ENCODE measurements at places on chromosomes 12 and 14. TPM values are rescaled to one million over a fixed set of nuclear protein-coding genes. Genes with fewer than 3 reads are reported as not detected.

DNA sequence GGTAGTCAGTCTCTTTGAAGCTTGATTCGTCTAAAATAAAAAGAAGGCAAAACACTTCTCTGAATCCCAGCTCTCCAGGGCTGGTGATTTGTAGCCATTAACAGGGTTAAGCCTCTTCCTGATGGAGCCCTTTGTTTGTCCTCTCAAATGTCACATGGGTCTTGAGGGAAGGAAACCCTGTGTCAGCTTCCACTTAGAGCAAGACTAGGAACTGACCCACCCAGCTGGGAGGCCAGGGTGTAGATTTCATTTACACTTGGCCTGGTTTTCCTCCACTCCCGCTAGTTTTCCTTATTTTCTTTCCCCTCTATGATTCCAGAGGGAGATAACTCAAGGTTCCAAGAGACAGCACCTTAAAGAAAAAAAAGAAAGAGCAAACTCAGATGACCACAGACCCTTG, 230.5 kb upstream of the EGLN3 start:
- no peaks in the 10 kb centered on the region for H3K27me3 ChIP-seq
- no peaks in the 10 kb centered on the region for H3K36me3 ChIP-seq
- no peak overlapping the region for H3K4me3 ChIP-seq

GRCh38 chr14:61145034-61145902, 135.9 kb downstream of the TMEM30B start:
- no peaks in the 10 kb centered on the region for H3K27me3 ChIP-seq
- no peak overlapping the region for H3K4me3 ChIP-seq
- peak overlapping the region; percentile 30 for H3K27ac ChIP-seq
- no peaks in the 10 kb centered on the region for H3K36me3 ChIP-seq

GRCh38 chr14:65476942-65477318, 64.4 kb downstream of the FUT8 start:
- H3K4me1 ChIP-seq = no peaks in the 10 kb centered on the region
- H3K36me3 ChIP-seq = no peaks in the 10 kb centered on the region
- H3K27me3 ChIP-seq = no peaks in the 10 kb centered on the region
- H3K4me3 ChIP-seq = no peak overlapping the region

GRCh38 chr14:90137807-90138206, 76.0 kb downstream of the KCNK13 start:
- H3K27me3 ChIP-seq = no peaks in the 10 kb centered on the region
- no peak overlapping the region for H3K27ac ChIP-seq
- no peak overlapping the region for H3K4me3 ChIP-seq
- H3K4me1 ChIP-seq = no peaks in the 10 kb centered on the region
- DNase-seq = no peak

DNA sequence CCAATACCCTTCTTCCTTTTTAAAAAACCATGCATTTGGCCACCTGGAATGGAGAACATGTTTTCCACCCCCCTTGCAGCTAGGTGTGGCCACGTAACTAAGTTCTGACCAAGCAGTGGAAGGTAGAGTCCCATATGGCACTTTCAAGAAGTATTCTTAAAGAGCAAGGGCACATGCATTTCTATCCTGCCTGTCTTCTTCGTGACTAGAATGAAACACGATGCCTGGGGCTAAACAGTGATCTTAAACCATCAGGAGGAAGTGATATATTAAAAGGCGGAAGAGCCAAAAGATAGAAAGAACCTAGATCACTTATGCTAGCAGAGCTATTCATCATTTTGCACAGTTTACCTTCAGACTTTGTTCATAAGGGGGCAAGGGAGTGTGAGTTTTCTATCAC, 16.0 kb upstream of the DDX11 start:
- H3K4me1 ChIP-seq = no peaks in the 10 kb centered on the region
- no peak overlapping the region for H3K4me3 ChIP-seq
- H3K27ac ChIP-seq = no peak overlapping the region
- no peaks in the 10 kb centered on the region for H3K27me3 ChIP-seq
- no peaks in the 10 kb centered on the region for H3K36me3 ChIP-seq

DNA sequence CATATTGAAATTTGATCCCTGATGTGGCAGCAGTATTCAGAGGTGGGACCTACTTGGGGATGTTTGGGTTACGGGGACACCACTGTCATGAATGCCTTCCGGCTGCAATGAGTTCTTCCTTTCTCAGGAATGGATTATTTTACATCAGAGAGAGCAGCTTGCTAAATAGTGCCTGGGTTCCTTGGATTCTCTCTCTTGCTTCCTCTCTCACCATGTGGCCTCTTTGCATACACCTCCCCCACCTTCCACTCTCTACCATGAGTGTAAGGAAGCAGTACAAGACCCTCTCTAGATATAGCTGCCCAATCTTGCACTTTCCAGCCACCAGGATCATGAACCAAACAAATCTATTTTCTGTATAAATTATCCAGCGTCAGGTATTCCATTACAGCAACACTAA, 15.4 kb upstream of the SCAF11 start:
- H3K36me3 ChIP-seq = no peaks in the 10 kb centered on the region
- H3K4me1 ChIP-seq = no peaks in the 10 kb centered on the region
- H3K27me3 ChIP-seq = no peaks in the 10 kb centered on the region
- H3K27ac ChIP-seq = no peak overlapping the region
- no peak overlapping the region for H3K4me3 ChIP-seq

TULP3 gene
- 16.3 TPM for total RNA-seq

DNA sequence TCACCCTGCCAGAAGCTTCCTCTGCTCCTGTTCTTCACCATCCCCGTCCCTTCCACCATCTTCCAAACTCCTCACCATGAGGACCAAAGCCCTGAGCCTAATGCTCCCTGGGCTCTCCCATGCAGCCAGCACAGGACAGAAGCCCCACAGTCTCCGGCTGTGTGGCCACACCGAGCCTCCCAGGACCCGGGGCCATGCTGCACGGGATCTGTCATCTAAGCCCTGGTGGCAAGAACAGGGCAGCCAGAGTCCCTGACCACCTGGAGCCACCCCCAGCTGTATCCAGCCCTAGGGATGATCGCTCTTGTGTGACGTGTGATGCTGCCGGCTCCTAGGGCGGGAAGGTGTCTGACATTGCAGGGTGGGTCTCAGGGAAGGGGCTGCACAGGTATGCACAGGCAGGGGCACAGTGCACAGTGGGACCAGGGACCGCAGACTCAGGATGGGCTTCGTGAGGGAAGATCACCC, 8.1 kb downstream of the TMEM179 start:
- H3K27me3 ChIP-seq = peaks cover 26% of the 10 kb centered on the region
- H3K4me3 ChIP-seq = no peak overlapping the region
- no peaks in the 10 kb centered on the region for H3K4me1 ChIP-seq
- DNase-seq = peak; percentile 43

TAS2R9 gene
- total RNA-seq = not detected

POTEG gene
- not detected for total RNA-seq

PLEK2 gene
- 2.5 TPM for total RNA-seq

GRCh38 chr14:100887728-100888335, 15.7 kb downstream of the RTL1 start:
- H3K36me3 ChIP-seq = no peaks in the 10 kb centered on the region
- no peak overlapping the region for H3K27ac ChIP-seq
- no peak overlapping the region for H3K4me3 ChIP-seq
- DNase-seq = no peak

DNA sequence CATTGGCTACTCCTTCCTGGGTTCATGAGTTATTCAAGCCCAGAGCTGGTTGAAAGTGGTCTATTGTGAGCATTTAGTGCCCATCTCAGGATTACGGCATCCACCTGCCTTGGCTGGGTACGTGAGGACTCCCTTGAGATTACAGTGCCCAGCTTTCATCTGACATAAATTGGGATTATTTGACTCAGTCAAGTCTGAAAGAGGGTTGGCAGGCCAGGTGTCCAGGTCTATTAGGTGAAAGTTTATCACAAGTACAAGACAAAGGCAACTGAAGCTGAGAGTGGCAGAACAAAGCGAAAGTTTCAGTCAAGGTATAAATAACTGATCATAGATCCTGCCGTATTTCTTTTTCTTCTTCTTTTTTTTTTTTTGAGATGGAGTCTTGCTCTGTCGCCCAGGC, 84.6 kb upstream of the ATF7IP start:
- DNase-seq = no peak
- H3K27ac ChIP-seq = no peak overlapping the region

DNA sequence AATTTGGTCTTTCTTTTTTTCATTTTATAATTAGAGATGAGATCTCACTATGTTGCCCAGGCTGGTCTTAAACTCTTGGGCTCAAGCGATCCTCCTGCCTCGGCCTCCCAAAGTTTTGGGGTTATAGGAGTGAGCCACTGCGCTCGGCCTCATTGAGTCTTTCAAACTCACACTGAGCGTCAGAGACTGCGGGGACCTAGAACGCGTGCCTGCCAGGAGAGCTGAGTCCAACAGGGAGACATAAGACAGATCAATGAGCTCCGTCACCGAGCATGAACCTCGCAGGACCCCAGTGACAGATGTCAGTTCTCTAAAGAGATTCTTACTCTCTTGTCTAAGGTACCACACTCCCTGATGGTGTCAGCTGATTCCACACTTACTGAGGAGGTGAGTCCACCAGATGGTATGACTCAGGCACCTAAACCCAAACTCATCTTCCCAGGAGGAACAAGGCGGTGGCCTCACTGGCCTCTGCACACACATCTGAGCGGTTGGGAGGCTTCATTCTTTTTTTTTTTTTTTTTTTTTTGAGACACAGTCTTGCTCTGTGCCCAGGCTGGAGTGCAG, 58.9 kb downstream of the CCDC88C start:
- DNase-seq = no peak
- H3K4me3 ChIP-seq = no peak overlapping the region
- no peak overlapping the region for H3K27ac ChIP-seq
- no peaks in the 10 kb centered on the region for H3K36me3 ChIP-seq
- H3K4me1 ChIP-seq = peaks cover 22% of the 10 kb centered on the region

P2RX2 gene
- total RNA-seq = 0.55 TPM

DNA sequence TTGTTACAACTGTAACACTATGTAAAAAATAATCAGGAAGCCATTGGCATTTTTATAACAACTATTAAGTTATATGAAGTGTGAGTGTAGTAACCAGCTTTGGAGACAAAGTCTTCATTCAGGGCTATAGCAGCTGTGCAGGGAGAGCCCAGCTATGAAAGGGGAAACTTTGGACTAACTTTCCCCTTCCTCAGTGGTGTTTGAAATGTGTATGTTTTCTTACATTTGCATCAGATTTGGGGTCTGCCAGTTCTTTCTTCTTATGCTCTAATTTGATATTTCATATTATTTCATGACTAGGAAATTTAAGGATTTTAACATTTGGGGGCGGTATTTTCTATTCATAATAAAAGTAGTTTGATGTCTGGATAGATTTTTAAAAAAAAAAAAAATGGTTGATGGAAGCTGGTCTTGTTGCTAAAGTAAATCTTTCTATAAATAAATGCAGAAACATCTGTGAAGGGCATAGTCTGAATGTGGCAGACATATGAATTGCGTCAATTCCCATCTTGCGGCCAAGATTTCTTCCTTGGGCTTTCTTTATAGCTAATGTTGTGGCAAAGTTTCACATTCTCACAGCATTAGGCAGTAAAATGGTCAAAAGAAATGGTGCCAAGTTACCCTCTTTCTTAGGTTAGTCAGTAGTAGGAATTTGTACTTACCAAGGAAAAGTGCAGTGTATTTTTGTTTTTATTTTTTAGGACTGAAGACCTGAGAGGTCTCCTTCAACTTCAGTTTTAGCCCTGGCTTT, 35.6 kb downstream of the RASSF8 start:
- peak overlapping the region; percentile 18 for H3K27ac ChIP-seq
- no peaks in the 10 kb centered on the region for H3K36me3 ChIP-seq

- H3K4me3 ChIP-seq = no peak overlapping the region
- no peaks in the 10 kb centered on the region for H3K4me1 ChIP-seq
- no peak overlapping the region for H3K27ac ChIP-seq
- no peaks in the 10 kb centered on the region for H3K36me3 ChIP-seq
These were observed 932.6 kb upstream of the TMEM132C start for GRCh38 chr12:127334365-127334764.

DNA sequence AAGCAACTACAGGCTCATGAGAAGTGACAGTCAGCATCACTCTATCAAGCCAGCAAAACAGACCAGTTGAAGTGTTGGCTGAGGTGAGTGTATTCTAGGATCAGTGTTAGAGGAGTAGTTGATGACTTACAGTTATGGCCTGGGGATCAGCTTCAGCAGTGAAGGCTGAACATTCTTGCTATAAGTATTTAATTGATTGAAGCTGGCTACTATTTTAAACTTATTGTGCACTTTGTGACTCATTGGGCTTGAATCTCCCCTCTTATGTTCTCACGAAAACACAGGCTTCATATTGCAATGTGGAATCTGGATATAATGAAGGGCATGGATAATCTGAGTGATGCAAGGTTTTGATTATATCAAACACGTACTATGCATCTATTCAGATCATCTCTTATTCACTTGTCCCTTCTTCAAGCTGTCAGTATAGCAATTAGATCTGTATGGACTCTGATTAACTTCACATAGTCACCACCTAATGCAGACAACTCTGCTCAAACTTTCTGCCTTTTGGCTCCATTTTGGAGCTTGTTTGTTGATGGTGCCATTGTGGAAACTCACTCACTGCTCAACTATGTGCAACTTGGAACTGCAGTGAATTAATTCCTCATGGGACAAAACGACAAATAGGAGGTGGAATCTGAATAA, 309.2 kb downstream of the SLC16A7 start:
- no peaks in the 10 kb centered on the region for H3K4me1 ChIP-seq
- H3K36me3 ChIP-seq = no peaks in the 10 kb centered on the region
- no peak overlapping the region for H3K27ac ChIP-seq

SLC17A8 gene
- 0.14 TPM for total RNA-seq

Data from upper lobe of right lung (tissue), 1 donor.